ENCODE measurements at places on chromosomes 6 and 20.
A peak's percentile ranks its signal among the peaks of the same experiment; 100 is the strongest.

GRCh38 chr6:46215213-46215612 lies 44.4 kb upstream of the ENPP5 start:
- no peak for DNase-seq

GRCh38 chr6:164121527-164121926 lies 707.0 kb downstream of the QKI start:
- DNase-seq, result no peak

- DNase-seq, result no peak
These were observed 29.9 kb upstream of the FAM210B start for GRCh38 chr20:56328861-56329260.

DNA sequence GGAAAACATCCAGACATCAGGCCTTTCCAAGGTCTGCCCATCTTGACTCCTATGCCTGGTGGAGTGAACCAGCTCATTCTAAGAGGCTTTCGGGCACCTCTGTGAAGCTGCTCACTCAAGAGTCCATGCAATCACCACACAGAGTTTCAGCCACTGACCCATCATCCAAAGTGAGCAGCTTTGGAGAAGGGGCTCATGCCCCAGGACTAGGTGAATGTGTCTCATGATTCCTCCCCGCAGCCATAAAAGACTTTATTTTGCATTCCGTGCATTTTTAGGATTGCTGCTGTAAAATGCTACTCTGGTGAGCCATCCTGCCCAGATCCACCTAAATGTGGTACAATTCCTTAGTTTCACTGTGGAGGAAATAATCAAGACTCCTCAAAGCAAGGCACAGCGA lies 44.5 kb upstream of the EZR start:
- no peak for DNase-seq

DNA sequence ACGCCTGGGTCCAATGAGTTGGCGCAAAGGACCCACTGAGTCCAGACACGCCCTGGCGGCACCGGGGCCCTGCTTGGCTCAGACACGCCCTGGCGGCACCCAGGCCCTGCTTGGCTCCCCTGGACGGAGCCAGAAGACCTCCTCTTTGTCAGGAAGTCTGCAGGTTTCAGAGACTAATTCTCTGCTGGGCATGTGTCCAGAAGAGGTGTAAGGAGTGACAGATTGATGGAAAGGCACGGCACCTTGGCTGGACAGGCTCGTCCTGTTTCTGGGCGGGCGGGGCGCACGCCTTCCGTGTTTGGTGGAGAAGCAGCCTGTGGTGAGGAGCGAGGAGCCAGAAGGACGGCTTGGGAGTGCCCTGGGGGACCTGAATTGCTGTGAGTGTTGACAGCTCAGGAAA lies 23.1 kb upstream of the DACT2 start:
- no peak for DNase-seq

GRCh38 chr6:2038092-2038491 lies 207.3 kb downstream of the GMDS start:
- no peak for DNase-seq

DNA sequence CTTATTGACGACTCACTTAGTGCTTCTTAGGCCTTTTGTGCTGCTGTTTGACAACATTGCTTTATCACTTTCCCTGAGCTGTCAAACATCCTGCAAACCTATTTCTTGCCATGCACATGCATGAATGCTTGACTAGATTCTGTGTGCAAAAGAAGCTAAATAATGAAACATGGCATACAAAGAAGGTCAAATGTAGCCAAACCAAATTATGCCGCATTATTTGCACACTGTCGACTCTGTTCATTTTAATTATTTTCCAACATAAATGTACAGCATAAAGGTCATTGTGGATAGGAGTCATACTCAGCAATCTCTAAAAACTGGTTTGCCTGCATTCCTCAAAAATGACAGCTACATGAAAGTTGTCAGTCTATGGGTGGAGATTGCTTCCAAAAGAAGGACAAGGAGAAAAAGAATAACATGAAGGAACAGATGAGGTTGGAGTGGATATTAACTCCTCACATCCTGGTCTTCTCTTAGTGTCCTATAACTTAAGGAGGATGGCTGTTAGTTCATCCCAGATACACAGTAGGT lies 123.1 kb upstream of the STXBP5 start:
- DNase-seq, result peak; percentile 28

DNA sequence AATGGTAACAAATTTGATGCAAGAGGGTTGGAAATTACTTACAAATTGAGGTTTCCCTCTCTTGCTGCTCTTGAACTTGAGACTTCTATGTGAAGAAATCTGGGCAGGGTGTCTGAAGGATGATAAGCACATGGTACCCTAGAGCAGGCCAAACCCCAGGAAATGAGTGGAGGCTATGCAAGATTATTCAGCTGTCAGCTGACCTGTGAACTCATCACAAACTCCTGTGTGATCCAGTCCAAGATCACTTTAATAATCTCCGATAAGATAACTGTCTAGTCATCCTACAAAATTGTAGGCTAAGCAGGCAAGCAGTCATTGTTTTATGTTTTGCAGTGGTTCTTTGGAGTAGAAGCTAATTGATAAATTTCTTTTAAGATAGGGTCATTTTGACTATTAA lies 213.1 kb downstream of the BTBD3 start:
- no peak for DNase-seq

DNA sequence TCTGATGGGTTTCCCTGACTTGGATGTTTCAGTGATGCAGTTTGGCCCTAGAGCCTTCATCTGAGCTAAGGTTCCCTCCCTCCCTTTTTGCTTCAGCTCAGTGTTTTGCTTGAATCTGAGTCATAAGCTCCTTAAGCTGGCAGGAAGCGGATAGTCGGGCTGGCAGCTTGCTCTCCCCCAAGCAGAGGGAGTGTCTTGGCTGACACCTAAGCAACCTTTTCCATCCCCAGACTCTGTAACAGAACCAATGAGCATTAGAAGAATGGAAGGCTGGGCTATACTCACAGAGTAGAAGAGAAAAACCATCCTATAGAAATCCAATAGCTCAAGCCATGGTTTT lies 98.3 kb downstream of the HAO1 start:
- DNase-seq, result no peak

GRCh38 chr6:80519811-80520594 lies 413.5 kb downstream of the BCKDHB start:
- no peak for DNase-seq

DNA sequence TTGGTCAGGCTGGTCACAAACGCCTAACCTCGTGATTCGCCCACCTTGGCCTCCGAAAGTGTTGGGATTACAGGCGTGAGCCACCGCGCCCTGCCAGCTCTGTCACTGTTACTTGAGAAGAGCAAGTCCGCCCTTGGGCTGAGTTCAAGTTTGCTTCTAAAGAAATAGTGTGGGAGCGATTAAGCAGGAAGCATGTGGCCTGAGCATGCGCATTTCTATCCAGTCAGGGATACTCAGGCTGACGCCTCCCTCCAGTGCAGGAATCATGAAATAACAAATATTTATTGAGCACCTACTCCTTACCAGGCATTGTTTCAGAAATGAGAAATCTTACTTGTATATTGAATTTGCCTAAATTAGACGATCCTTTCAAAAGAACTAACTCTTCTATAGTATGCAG lies 166.2 kb downstream of the EDN1 start:
- no peak for DNase-seq

DNA sequence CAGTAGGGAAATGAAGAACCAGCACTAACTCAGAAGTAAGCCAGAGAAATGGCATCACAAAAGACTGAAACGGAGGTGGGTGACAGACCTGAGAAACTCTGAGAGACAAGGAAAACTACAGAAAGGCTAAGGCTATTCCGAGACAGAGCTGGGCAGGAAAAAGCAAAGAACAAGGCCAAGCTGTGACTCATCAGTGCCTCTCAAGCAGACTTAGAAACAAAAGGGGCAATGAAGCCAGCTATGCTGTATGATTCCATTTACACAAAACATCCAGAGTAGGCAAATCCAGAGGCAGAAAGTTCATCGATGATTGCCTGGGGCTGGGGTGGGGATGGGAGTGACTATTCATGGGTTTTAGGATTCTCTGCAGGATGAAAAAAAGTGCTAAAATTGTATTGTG lies 50.0 kb downstream of the SLC23A2 start:
- DNase-seq, result peak; percentile 3

GRCh38 chr20:62120990-62121775 lies 1.1 kb upstream of the LSM14B start:
- DNase-seq, result peak; percentile 27

GRCh38 chr6:17013701-17014100 lies 88.1 kb upstream of the STMND1 start:
- DNase-seq, result no peak

GRCh38 chr20:25056690-25057233 lies 1.2 kb downstream of the ACSS1 start:
- DNase-seq, result no peak

DNA sequence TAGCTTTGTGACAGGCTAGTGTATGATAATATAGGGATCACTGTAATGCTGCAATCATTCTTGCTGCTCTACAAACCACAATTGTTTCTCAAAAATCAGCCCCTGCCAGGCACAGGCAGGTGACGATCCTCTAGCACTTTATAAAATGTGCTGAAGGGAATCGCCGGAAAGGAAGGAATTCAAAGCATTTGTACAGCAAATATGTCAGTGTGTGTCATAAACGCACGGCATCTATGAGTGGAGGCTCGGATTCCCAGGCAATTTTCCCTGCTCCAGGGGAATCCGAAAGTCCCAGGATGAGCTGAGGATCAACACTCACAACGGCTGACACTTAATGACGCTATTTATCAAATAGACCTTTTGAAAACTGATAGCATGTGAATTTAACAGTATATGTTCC lies 1.4 kb downstream of the PHACTR1 start:
- DNase-seq, result no peak

GRCh38 chr20:45121388-45121787 lies 2.9 kb downstream of the WFDC12 start:
- no peak for DNase-seq

GRCh38 chr20:32518593-32519380 lies 66.3 kb downstream of the NOL4L start:
- DNase-seq, result no peak

DNA sequence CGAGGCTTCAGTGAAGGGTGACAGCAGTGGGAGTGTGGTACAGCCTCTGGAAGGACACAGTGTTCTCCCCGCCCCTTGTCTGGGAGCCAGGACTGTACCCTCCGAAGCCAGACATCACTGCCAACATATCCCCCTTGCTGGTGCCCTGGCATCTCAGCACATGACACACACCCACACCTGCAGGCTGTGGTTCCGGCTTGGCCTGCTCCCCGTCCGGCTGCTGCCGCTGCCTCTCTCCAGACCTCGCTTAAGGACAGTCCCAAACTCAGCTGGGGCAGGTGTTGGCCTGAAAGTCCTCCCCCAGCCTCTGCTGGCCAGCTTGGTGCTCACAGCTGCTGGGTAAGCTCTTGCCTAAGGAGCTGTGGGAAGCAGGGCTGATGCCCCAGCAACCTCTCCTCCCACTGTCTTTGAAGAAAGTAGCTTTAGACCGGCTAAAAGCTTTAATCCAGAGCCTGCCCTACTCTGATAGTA lies 7.0 kb downstream of the EMILIN3 start:
- no peak for DNase-seq

DNA sequence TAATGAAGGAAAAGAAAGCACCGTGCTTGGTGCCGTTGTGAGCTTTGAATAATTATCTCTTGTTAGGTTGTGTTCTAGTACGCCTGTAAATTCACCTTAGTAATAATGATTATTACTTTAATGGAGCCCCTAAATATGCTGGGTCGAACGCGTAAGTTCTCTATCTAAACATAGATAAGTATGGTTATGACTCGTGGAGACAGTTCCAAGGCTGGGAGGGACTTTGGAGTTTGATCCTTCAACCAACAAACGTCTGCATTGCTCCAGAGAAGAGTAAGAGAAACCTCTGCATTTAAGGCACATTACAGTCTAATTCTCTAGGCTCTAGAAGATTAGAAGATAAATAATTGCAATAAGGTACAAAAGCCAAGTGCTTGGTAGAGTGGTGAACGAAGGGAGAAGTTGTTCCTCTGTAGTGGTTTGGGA lies 514 bp downstream of the ACOT13 start:
- no peak for DNase-seq

DNA sequence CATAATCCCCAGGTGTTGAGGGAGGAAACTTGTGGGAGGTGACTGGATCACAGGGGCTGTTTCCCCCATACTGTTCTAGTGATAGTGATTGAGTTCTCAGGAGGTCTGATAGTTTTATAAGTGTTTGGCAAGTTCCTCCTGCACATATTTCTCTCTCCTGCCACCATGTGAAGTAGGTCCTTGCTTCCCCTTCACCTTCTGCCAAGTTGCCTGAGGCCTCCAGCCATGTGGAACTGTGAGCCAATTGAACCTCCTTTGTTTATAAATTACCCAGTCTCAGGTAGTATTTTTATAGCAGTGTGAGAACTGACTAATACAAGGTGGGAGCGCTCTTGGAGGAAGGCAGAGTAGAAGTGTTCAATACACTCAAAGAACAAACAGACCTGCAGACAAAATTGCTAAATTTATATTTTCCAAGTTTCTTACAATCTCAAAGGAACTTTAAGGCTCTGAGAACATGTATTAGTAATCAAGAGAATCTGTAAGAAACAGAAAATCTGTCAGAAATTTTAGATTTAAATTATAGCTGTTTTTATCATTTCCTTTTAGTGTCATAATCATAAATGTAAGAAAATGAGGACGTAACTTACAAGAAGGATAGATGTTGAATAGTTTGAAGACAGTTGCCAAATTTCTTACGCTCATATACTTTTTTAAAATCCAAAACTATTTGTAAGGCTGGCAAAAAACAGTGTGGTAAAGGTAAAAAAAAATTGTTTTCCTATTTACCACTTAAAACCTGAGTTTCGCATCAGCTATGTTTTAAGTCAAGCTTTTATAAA lies 77.7 kb downstream of the ASCC3 start:
- DNase-seq, result no peak

DNA sequence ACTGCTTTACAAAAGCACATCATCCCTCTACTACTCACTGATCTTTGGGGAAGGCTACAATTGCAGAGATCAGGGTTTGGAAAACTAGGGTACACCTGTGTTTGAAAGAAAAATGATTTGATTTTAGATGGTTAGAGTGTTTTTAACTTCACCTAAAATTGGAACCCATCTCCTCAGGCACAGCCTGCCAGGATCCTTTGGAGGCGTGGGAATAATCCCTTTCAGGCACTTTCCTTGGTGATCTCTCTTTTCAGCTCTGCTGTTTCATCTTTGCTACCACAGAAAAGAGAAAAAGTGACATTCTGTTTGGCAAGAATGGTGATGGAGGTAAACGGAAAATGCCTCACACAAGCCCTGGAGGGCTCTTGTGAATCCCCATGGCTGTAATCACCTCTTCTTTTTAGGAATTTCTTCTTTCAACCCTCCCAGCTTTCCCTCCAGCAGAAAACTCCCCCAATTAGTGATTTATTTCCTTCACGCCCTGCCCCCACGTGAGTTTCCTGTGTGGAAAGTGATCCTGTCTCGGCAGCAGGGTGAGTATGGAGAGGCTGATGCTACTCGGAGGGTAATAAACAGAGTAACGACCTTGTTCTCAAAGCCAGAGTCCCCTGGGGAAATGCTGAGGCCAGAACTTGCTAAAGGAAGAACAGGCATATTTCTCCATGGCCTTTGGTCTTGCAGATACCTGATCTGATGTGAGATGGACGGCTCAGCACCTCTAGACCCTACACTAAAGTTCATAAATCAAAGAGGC lies 9.2 kb downstream of the KCNG1 start:
- DNase-seq, result no peak

Data from HCT116 (cell line).